ENCODE measurements at places on chromosomes 3 and 15.

DNA sequence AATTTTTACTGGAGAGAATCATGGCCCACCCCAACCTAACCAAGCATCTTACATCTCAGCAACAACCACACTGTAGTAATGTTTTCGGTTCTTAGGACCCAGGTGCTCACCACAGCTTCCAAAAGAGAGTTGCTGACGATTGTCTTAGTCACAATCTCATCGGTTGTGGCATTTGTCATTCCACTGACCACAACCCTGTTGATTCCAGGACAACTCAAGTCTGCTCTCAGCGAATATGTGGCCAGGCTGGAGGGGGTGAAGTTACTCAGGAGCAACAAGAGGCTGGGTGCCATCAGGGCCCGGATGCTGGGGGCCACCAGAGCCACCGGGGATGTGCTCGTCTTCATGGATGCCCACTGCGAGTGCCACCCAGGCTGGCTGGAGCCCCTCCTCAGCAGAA lies 25.9 kb downstream of the GALNT15 start:
- no peak for DNase-seq

DNA sequence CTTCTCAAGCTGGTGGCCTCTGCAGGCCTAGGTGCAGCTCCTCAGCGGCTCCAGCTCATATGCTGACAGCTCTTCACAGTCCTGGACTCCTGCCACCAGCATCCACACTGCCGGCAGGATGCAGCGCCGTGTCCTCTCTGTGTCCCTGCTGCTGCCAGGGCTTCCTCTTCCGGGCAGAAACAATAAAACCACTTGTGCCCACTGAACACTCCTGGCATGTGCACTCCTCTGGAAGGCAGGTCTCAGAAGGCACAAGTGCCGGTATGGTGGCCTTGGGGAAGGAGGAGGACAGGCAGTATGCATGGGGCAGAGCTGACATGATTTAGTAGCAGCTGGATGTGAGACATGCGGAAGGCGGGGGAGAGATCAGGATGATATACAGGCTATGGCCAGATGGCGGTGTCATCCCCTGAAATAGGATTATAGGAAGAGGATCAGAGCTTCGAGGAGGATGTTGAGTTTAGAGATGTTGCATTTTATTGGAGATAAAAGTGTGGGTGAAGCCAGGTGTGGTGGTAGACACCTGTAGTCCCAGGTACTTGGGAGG lies 7.5 kb upstream of the MAN2A2 start:
- DNase-seq, result no peak

GRCh38 chr3:71048948-71049347 lies 534.6 kb downstream of the FOXP1 start:
- no peak for DNase-seq

GRCh38 chr15:88476635-88477060 lies 9.1 kb downstream of the MRPS11 start:
- no peak for DNase-seq

DNA sequence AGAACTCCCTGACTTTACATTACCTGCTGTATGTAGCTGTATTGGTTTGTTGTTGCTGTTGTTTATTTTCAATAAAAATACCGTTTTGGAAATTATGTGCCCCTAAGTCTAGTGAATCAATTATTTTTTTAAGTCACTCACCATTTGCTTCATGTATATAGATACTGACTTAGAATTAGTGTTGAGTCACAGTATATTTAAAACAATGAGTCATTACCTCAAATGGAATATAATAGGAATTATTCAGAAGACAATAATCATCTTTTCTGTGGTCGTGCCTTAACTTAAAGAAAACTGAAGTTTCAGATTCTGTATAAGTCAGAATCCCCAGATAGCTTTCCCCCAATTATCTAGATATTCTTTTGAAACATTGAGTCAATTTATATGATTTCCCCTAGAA lies 21.0 kb upstream of the ALDH1A2 start:
- no peak for DNase-seq

DNA sequence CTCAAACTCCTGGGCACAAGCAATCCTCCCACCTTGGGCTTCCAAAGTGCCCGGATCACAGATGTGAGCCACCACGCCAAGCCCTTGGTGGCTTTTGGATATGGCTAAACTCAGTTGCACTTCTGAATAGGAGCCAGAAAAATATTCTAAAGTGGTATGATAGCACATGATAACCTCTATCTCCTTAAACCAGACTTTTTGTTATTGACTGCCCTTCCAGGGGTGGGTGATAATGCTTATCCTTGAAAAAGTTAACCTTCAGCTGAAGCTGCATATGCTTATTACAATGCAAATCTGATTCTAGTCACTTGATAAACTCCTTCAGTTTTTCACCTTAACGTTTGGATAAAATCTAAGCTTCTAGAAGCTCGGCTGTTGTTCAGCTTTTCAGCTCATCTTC lies 6.3 kb downstream of the CCNB2 start:
- no peak for DNase-seq
